ENCODE measurements at places on chromosomes 1 and 21. TPM values are rescaled to one million over a fixed set of nuclear protein-coding genes. Genes with fewer than 3 reads are reported as not detected.
A peak's percentile ranks its signal among the peaks of the same experiment; 100 is the strongest.

GRCh38 chr1:233607252-233608119 is 6.4 kb upstream of the KCNK1 start:
- no peaks in the 10 kb centered on the region for H3K4me1 ChIP-seq
- no peak overlapping the region for H3K4me3 ChIP-seq
- H3K27me3 ChIP-seq, result no peaks in the 10 kb centered on the region
- no peak overlapping the region for H3K27ac ChIP-seq
- no peaks in the 10 kb centered on the region for H3K36me3 ChIP-seq

- no peaks in the 10 kb centered on the region for H3K36me3 ChIP-seq
- H3K4me1 ChIP-seq, result peaks cover 15% of the 10 kb centered on the region
- no peak overlapping the region for H3K27ac ChIP-seq
- no peak overlapping the region for H3K4me3 ChIP-seq
Measured at GRCh38 chr1:6218375-6219164, 12.7 kb downstream of the RNF207 start.

DNA sequence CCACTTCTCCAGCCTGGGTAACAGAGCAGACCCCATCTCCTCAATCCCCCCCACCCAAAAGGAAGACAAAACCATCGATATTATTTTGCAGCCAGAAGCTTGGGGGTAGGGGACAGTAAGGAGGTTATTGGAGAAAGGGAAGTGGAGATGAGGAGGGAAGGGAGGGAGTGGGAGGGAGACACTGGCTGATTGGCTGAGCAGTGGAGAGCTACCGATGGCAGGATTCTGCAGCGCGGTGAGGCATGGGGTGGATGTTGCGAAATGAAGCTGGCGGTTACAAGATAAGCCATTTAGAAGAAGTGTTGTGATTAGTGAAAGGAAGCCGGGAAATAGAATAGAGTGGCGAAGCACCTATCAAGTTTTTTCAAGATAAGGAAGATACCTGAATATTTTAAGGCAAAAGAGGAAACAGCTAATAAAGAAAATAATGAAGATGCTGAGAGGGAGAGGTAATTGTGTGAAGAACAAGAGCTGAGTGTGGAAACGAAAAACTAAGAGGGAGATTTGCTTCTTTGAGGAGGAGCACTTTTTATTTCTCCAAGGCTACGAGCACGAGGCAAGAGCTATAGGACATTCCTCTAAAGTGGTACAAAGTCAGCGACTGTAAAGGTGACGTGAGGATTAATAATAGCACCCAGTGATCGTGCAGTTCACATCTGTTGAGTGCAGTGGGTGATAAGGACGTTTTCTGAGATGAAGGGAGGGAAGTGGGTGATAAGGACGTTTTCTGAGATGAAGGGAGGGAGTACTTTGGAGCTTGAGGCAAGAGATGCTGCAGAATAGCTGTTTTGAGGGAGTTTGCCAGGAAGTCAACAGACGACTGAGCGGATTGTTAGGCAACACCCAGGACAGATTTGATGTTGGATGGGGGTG is 103.2 kb upstream of the KIF26B start:
- no peaks in the 10 kb centered on the region for H3K36me3 ChIP-seq
- H3K27me3 ChIP-seq, result no peaks in the 10 kb centered on the region
- DNase-seq, result no peak
- no peak overlapping the region for H3K27ac ChIP-seq
- H3K4me1 ChIP-seq, result no peaks in the 10 kb centered on the region

Gene GPR37L1
- total RNA-seq, result not detected

DNA sequence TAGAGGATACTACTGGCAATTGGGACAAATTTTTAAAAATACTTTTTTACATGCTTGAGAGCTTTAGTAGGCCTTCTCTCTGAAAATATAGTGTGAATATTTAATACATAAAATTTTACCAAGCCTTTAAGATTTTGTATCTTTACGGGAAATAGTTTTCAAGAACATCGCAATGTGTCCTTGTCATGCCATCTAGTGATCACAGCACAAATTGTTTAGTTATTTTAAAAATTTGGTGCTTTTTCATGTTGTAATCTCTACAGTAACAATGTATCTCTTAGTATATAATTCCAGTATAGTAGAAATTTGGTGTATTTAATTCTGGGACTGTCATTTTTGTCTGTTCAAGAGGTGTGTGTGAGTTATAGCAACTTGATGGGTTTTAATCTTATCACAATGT is 6.7 kb downstream of the CDC7 start:
- no peak for DNase-seq
- no peaks in the 10 kb centered on the region for H3K27me3 ChIP-seq
- no peaks in the 10 kb centered on the region for H3K36me3 ChIP-seq
- H3K4me3 ChIP-seq, result no peak overlapping the region
- no peaks in the 10 kb centered on the region for H3K4me1 ChIP-seq

GRCh38 chr1:81954534-81955020 is 153.8 kb downstream of the ADGRL2 start:
- H3K4me3 ChIP-seq, result no peak overlapping the region
- H3K36me3 ChIP-seq, result no peaks in the 10 kb centered on the region
- no peak overlapping the region for H3K27ac ChIP-seq
- no peaks in the 10 kb centered on the region for H3K4me1 ChIP-seq

DNA sequence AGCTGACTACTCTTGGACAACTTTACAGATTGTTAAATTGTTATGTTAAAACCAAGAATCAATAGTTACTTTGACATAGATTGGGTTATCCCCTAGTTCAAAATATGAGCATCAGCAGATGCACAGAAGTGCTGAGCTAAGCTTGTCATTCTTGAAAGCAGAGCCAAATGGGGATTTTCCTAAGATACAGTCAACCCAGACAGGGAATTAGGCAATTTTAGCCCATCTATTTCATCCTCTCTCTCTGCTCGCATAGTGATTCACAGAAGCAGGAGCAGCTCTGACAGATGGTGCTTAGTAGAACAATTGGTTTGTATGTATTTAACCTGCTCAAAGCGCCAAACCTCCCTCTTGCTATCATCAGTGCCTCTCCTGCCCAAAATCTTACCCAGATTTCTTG is 27.9 kb upstream of the PRRC2C start:
- no peak for DNase-seq
- no peaks in the 10 kb centered on the region for H3K4me1 ChIP-seq
- no peaks in the 10 kb centered on the region for H3K36me3 ChIP-seq
- no peak overlapping the region for H3K27ac ChIP-seq
- no peaks in the 10 kb centered on the region for H3K27me3 ChIP-seq

Gene LIN28A
- total RNA-seq, result not detected

Gene LRIG2
- 8.9 TPM for total RNA-seq

Gene KRTAP13-3
- not detected for total RNA-seq

Gene RYR2
- total RNA-seq, result 0.10 TPM

DNA sequence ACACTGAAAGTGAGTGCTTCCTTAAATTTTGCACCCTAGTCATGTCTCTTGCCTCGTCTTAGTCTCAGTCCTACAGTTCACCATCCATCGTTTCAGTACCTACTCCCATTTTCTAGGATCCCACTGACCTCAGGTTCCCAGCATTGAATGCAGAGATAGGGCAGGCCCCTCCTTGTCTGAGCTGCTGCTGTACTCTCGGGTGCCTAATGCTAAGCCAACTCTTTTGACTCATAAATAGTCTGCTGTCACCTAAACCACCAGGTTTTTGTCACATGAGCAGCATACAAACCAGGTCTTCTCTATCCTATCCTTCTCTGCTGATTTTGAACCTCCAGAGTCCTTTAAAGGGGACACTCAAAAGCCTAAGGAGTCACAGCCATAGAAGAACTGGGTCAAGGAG is 3.0 kb downstream of the ARHGAP30 start:
- H3K36me3 ChIP-seq, result no peaks in the 10 kb centered on the region
- no peak overlapping the region for H3K4me3 ChIP-seq
- no peak for DNase-seq
- H3K4me1 ChIP-seq, result no peaks in the 10 kb centered on the region
- no peak overlapping the region for H3K27ac ChIP-seq

Gene IL10
- total RNA-seq, result 0.26 TPM

DNA sequence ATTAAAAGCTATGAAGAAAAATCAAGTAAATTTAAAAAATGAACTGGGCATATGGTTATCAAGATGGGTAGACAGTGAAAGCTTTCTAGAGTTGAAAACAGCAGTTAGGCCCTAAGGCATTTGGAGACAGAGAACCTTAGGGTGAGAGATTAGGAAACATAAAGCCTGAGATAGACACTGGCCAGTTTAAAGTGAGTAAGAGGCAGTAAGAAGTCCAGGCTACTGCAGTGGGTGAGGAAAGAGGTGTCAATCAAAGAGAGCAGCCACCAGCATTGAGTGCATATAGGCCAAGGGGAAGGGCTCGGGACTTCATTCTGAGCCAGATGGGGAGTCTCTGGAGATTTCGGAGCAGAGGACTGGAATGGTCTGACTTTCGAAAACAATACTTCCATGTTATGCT is 1360.5 kb upstream of the ADGRL4 start:
- H3K4me1 ChIP-seq, result no peaks in the 10 kb centered on the region
- H3K36me3 ChIP-seq, result no peaks in the 10 kb centered on the region
- no peak for DNase-seq
- no peaks in the 10 kb centered on the region for H3K27me3 ChIP-seq

Gene PODN
- 15.9 TPM for total RNA-seq

Gene PGM1
- 713 TPM for total RNA-seq

Gene SNX7
- 2.9 TPM for total RNA-seq

Gene VCAM1
- total RNA-seq, result 1.6 TPM

- no peak overlapping the region for H3K4me3 ChIP-seq
- no peaks in the 10 kb centered on the region for H3K27me3 ChIP-seq
- no peak overlapping the region for H3K27ac ChIP-seq
- H3K4me1 ChIP-seq, result peaks cover 4% of the 10 kb centered on the region
- no peaks in the 10 kb centered on the region for H3K36me3 ChIP-seq
- no peak for DNase-seq
Measured at GRCh38 chr1:205988585-205988995, 14.6 kb downstream of the RAB7B start.

DNA sequence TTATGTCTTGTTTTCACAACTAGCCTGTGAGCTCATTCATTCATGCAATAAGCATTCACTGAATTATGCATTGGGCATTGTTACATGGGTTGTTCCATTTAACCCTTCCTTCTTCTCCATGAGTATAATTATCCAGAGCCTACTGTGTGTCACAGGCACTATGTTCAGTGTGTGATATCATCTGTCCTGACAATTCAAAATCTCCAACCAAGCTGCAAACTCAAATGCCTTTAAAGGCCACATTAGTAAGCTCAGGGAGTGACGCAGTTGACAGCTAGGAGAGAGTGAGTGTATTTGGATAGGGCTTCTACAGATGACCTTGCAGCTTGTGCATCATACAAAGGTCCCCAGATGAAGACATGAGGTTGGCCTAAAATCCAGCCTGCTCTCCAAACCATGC is 289.5 kb downstream of the OMA1 start:
- H3K27me3 ChIP-seq, result no peaks in the 10 kb centered on the region
- H3K36me3 ChIP-seq, result no peaks in the 10 kb centered on the region
- H3K27ac ChIP-seq, result no peak overlapping the region

DNA sequence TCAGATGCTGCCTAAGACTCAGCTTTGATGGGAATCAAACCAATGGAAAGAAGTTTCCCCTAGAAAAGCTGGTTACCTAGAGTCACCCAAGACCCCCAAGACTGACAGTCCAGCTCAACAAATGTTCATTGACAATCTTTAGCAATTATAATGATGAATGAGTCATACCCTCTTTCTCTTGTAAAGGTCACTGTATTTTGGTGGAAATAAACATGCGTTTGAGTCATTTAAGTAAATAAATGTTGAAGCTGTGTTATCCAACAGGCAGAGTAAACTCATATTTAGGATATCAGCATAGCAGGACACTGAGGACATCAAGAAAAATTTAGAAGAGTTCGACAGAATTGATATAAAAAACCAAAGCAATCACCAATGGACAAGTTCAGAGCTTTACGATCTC is 295.9 kb downstream of the RGS7 start:
- H3K4me3 ChIP-seq, result no peak overlapping the region
- no peaks in the 10 kb centered on the region for H3K36me3 ChIP-seq
- H3K4me1 ChIP-seq, result no peaks in the 10 kb centered on the region
- H3K27me3 ChIP-seq, result no peaks in the 10 kb centered on the region

DNA sequence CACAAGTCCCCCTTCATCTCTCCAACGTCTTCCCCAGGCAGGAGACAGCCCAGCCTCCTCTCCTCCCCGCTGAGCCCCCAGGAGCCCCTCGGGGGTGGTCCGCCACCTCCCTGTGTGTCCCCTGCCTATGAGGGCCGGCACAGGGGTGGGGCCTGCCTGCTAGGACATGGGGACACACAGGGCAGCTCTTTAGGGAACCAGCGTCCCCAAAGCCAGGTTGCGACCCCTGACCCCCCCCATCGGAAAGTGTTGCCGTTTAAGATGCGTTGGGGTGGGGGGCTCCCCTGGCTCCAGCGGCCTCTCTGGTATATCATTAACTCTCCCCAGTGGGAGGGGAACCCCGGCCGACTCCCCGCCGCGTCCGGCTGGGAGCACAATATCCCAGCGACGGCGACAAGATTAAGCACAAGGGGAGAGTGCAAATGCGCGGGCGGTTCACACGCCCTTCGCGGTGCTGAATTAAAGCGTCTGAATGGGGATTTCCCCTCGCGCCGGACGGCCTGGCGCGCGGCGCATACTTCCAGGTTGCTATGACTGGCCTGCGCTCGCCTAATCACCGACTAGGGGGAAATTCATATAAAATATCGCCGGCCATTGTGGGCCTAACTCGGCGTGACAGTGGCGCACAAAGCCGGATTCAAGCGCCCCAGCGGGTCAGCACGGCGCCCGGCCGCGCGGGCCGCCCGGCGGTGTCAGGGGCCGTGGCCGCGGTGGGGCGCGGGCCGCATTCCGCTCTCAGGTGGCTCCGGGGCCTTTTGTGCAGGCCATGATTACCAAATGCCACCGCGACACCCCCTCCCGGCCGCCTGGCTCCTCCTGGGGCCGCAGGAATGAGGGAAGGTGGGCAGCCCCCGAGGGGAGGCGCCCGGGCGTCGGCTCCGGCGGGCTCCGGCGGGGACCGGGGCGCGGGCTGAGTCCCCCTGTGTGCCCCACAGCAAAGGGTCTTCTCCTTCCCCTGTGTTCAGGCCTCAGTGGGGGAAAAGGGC is 30.9 kb downstream of the WNT3A start:
- no peak for DNase-seq
- H3K4me3 ChIP-seq, result no peak overlapping the region
- H3K27ac ChIP-seq, result no peak overlapping the region
- no peaks in the 10 kb centered on the region for H3K4me1 ChIP-seq
- no peaks in the 10 kb centered on the region for H3K36me3 ChIP-seq
- peaks cover 32% of the 10 kb centered on the region for H3K27me3 ChIP-seq

GRCh38 chr1:243261390-243261789 is 5.5 kb downstream of the SDCCAG8 start:
- no peaks in the 10 kb centered on the region for H3K27me3 ChIP-seq
- no peaks in the 10 kb centered on the region for H3K36me3 ChIP-seq
- DNase-seq, result no peak
- no peak overlapping the region for H3K4me3 ChIP-seq
- H3K4me1 ChIP-seq, result peaks cover 20% of the 10 kb centered on the region

GRCh38 chr1:86389307-86389706 is 6.8 kb downstream of the ODF2L start:
- no peaks in the 10 kb centered on the region for H3K27me3 ChIP-seq
- DNase-seq, result no peak
- no peak overlapping the region for H3K4me3 ChIP-seq
- no peaks in the 10 kb centered on the region for H3K4me1 ChIP-seq
- H3K27ac ChIP-seq, result peak overlapping the region; percentile 33

GRCh38 chr21:45641480-45642035 is 2.0 kb upstream of the PCBP3 start:
- no peak overlapping the region for H3K27ac ChIP-seq
- no peak overlapping the region for H3K4me3 ChIP-seq

Gene PLA2G2F
- total RNA-seq, result not detected

DNA sequence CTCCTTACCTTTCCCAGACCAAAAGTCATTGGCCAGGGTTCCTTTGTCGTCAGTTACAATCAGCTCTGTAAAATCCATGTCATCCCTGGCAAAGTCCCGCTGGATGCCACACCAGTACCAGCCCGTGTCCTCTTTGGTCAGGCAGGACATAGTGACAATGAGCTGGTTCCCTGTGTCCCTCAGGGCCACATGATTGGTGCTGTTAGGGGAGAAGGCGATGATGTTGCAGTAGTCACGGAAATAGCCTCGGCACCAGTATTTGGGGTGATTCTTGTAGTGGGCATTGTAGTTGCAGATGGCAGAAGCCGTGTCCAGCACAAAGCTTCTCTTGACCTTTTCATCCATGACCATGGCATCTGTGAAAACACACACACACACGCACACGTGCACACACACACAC is 14.8 kb downstream of the ADORA3 start:
- no peaks in the 10 kb centered on the region for H3K36me3 ChIP-seq
